Lower lobe of right lung (tissue), 2 donors: ENCODE measurements at places on chromosomes 3 and 15.

DNA sequence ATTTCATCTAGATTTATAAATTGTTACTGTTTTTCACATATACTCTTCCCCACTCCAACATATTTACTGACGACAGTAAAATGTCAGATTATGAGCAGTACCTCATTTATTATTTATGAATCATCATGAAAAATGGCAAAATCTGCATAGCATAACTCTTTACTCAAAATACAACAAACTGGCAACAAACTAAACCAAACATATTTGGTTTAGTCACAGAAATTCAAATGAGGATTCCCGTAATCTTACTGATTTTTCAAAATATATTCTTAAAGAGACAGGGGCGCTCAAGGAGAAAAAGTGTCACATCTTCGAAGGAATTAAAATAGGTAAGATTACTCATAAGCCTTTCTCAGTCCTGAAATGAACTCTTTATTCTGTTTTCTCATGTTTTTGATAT, 3.0 kb upstream of the GPR87 start:
- H3K27ac ChIP-seq: no peak overlapping the region
- no peak for DNase-seq
- no peaks in the 10 kb centered on the region for H3K36me3 ChIP-seq
- H3K4me1 ChIP-seq: peaks cover 4% of the 10 kb centered on the region
- H3K27me3 ChIP-seq: no peaks in the 10 kb centered on the region
- H3K4me3 ChIP-seq: no peak overlapping the region

DNA sequence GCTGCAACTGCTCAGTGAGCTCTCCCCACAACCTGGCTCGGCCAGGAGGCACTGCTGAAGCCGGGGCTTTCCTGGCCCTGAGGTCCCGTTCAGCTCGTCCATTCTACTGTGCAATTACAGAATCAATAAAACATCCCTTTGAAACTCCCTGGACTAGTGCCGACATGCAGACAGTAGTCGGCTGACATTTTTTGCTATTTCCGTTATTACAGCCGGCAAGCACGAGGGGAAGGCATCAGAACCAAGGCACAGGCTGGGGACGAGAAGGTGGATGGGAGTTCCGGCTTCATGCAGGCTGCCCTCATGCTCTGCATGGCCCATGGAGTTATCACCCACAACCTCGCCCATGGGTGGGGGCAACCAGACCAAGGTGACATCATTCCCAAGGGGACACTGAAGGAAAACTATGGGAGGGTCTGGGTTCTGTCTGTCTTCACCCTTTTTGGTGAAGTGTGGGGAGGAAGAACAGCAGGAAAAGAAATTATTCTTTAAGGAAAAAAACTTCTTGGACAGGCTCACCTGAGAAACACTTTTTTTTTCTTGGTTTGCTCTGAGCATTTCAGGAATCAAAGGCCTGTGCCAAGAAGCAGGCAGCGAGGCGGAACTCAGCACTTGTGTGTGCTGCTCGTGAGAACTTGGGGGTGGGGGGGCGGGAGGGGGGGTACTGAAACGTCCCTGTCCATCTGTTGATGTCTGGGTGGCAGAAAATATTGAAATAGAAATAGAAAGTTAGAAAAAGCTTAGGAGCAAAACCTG, 154.5 kb downstream of the FOXP1 start:
- no peaks in the 10 kb centered on the region for H3K27me3 ChIP-seq
- no peaks in the 10 kb centered on the region for H3K36me3 ChIP-seq
- peaks cover 42% of the 10 kb centered on the region for H3K4me1 ChIP-seq
- H3K4me3 ChIP-seq: peak overlapping the region; percentile 33
- peak; percentile 59 for DNase-seq
- H3K27ac ChIP-seq: peak overlapping the region; percentile 48

- H3K27me3 ChIP-seq: peaks cover 4% of the 10 kb centered on the region
- no peak overlapping the region for H3K4me3 ChIP-seq
These were observed 331.5 kb upstream of the SLCO3A1 start for GRCh38 chr15:91521996-91522395.

GRCh38 chr3:66014651-66015050, 24.1 kb downstream of the MAGI1 start:
- DNase-seq: no peak
- peaks cover 18% of the 10 kb centered on the region for H3K4me1 ChIP-seq
- H3K27me3 ChIP-seq: no peaks in the 10 kb centered on the region
- H3K36me3 ChIP-seq: no peaks in the 10 kb centered on the region

DNA sequence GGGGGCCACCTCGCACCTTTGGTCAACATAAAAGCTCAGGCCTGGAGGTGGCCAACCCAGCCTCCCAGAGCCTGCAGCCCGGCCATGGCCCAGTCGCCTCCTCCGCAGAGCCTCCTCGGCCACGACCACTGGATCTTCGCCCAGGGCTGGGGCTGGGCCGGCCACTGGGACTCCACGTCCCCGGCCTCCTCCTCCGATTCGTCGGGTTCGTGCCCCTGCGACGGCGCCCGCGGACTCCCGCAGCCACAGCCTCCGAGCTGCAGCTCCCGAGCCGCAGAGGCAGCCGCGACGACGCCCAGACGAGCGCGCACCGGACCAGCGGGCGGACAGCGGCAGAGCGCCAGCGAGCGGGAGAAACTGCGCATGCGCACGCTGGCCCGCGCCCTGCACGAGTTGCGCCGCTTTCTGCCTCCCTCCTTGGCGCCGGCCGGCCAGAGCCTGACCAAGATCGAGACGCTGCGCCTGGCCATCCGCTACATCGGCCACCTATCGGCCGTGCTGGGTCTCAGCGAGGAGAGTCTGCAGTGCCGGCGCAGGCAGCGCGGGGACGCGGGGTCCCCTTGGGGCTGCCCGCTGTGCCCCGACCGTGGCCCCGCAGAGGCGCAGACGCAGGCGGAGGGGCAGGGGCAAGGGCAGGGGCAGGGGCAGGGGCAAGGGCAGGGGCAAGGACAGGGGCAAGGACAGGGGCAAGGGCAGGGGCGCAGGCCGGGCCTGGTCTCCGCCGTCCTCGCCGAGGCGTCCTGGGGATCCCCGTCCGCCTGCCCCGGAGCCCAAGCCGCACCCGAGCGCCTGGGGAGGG, at the start of gene MESP2:
Gene MESP2, plus strand, starts transcription at position 59 of the 799 bp plus-strand sequence. Its CDS starts 26 bp downstream, at position 85.
- DNase-seq: peak; percentile 89
- H3K27ac ChIP-seq: no peak within 1 kb of the TSS
- no peaks in the 10 kb centered on the region for H3K36me3 ChIP-seq
- H3K4me1 ChIP-seq: peaks cover 18% of the 10 kb centered on the region
- no peaks in the 10 kb centered on the region for H3K27me3 ChIP-seq

DNA sequence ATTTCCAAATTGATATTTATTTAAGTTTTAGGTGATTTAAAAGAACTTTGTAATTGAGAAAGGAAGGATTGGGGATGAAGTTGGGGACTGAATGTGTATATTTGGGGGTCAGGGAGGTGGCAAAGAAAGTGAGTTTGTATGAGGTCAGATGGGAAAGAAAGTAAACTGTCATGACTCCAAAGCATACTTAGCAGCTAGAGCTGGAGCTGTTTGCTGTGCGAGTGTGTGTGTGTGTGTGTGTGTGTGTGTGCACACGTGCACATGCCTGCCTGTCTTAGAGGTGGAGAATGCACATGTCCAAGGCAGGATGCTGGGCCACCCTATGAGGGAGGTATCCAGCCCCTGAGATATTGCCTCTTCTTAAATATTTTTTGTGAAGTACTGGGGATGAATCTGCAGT, 21.0 kb downstream of the BOC start:
- DNase-seq: no peak
- peaks cover 6% of the 10 kb centered on the region for H3K4me1 ChIP-seq
- H3K36me3 ChIP-seq: no peaks in the 10 kb centered on the region
- no peak overlapping the region for H3K4me3 ChIP-seq

- DNase-seq: no peak
- no peaks in the 10 kb centered on the region for H3K4me1 ChIP-seq
- no peak overlapping the region for H3K4me3 ChIP-seq
- H3K36me3 ChIP-seq: no peaks in the 10 kb centered on the region
- no peak overlapping the region for H3K27ac ChIP-seq
- no peaks in the 10 kb centered on the region for H3K27me3 ChIP-seq
These were observed 78.8 kb upstream of the PRR23C start for GRCh38 chr3:139123377-139124095.

- no peak for DNase-seq
- H3K4me1 ChIP-seq: no peaks in the 10 kb centered on the region
- H3K27ac ChIP-seq: no peak overlapping the region
- H3K4me3 ChIP-seq: no peak overlapping the region
These were observed 519.3 kb upstream of the CADM2 start for GRCh38 chr3:84439476-84439875.

DNA sequence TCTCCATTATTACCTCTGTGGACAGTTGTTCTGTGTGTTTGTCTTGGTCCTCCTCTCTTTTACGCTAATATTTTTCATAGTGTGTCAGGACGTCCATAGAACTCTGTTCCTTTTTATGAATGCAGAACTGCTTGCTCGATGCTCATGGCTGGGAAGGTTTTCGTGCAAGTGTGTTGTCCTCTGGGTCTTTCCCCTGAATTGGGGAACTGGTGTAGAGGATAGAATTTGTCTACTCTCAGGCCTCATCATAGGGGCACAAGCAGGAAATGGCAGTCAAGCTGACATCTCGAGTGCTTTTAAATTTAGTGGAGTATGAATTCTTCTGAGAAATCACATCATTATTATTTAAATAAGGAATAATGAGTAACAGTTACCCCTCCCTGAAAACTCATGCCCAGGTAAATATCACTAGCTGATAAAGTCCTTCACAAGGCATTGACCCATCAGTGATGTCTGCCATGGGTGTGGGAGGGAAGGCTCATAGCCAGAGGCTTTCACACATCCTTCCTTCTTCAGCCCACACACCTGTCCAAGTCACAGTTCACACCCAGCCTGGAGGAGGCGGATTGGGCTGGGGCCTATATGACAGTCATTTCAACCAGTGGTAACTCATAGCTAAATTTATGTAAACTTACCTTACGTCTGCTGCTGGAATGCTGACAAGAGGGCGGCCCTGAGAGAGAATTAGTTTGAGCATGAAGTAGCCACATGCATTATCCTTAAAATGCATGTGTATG, 226.1 kb downstream of the PLCL2 start:
- no peaks in the 10 kb centered on the region for H3K4me1 ChIP-seq
- H3K27me3 ChIP-seq: no peaks in the 10 kb centered on the region
- H3K27ac ChIP-seq: no peak overlapping the region
- no peak for DNase-seq

DNA sequence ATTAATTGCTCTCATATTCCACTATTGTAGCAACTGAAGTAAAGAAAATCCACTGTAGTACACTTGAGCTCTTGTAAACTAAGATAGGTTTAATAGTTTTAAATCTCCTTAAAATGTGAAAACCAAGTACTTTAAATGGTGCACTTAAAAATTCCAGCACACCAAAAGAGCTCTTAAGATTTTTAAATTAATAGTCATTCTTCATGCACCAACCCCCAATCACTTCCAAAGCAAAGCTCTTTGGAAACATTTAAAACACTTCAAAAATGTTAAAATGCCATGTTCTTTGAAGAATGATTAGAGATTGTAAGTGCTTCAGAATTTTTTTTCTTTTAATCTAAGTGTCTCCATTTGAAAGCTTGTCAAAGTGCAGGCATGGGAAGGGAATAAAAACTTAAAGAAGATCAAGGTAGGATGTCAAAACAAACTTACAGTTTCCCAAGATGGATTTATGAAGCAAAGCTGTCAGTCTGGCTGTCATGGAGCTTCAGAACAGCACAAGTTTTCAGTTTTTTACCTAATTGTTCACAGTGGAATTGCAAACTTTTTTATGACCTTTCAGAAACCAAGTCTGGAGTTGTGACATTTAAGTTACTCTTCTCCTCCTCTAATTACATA, 84.3 kb downstream of the ARPP21 start:
- H3K27ac ChIP-seq: no peak overlapping the region
- DNase-seq: no peak
- no peak overlapping the region for H3K4me3 ChIP-seq

DNA sequence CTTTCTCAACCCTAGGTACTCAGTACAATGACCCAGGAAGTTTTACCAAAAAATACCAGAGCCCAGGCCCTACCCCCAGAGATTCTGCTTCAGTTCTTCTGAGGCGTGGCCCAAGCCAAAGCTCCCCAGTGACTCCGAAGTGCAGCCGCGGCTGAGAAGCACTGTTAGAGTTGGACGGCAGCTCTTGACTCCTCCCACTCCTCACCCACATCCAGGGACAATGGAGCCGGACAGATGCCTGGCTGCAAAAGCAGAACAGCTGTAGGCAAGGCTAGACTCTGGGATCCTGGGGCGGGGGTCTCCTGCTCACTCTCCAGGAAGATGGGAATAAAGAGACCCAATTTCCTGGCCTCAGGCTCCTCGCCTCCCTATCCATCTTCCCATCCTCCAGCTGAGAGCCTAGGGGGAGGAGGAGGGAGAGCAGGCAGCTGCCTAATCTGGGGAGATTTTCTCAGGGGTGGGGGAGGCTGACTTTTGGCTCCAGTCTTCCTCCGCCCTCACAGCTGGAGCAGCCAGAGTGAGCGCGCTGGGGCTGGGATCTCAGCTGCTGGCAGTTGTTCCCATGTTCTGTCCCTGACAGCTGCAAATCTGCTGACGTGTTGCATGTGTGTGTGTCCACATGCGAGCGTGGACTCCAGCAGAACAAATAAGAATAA, 223.8 kb downstream of the OPA1 start:
- no peak overlapping the region for H3K27ac ChIP-seq
- H3K27me3 ChIP-seq: no peaks in the 10 kb centered on the region
- DNase-seq: no peak
- no peaks in the 10 kb centered on the region for H3K4me1 ChIP-seq

DNA sequence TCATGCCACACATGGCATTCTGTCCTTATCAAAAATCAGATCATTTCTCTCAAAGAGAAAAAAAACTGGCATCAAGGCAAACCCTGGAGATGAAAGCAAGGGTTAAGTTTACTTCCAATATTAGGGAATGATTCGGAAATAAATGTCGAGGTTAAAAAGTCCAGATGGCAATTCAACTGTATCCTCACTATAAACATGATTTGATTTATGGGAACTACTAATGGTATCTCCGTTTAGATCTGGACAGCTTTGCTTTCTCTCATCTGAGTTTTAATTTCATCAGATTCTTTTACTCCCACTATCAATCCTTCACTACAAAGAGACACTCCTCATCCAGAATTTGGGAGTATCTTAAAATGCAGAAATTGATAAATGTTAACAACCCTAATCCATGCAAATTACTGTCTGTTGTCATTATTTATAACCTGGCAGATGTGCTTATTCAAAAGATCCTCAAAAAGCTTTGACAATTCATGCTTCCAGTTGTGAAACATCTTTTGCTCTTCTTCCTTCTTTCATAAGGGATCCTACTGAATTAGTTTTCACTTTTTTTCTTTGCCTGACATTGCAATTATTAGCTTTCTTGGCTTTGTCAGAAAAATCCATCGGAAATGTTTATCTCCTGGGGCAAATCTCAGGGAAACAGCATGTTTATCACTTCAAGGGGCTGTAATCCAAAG, 903.2 kb downstream of the MCTP2 start:
- H3K27ac ChIP-seq: no peak overlapping the region
- H3K4me3 ChIP-seq: no peak overlapping the region
- no peak for DNase-seq
- H3K36me3 ChIP-seq: no peaks in the 10 kb centered on the region

GRCh38 chr3:23761440-23761896, 44.3 kb upstream of the UBE2E1 start:
- H3K4me3 ChIP-seq: no peak overlapping the region
- H3K4me1 ChIP-seq: peaks cover 5% of the 10 kb centered on the region
- H3K27me3 ChIP-seq: no peaks in the 10 kb centered on the region
- H3K27ac ChIP-seq: no peak overlapping the region
- no peak for DNase-seq
